ENCODE measurements at places on chromosomes 3 and 15.

- DNase-seq, result no peak
Observed at GRCh38 chr3:161766331-161766730, 269.7 kb downstream of the OTOL1 start.

GRCh38 chr15:68983961-68984481, 30.5 kb upstream of the NOX5 start:
- no peak for DNase-seq

- no peak for DNase-seq
Observed at GRCh38 chr15:74213858-74214284, 11.3 kb upstream of the STRA6 start.

DNA sequence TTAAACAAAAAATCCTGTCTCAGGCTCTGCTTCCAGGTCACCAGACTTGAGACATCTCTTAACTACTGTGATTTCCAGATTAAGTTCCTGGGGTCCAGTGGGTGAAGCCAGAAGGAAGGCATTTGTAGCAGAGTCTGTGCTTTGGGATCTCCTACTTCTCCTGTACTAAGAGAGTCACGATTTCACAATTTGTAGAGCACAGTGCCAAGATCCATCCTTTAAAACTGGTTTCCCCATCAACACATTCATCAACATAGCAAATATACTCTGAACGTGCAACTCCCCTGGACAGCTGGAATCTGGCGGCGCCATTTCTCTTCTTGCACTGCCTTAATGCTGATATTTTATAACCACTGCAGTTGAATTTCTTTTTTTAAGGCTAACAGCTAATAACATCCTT, 33.2 kb downstream of the CDCP1 start:
- no peak for DNase-seq

DNA sequence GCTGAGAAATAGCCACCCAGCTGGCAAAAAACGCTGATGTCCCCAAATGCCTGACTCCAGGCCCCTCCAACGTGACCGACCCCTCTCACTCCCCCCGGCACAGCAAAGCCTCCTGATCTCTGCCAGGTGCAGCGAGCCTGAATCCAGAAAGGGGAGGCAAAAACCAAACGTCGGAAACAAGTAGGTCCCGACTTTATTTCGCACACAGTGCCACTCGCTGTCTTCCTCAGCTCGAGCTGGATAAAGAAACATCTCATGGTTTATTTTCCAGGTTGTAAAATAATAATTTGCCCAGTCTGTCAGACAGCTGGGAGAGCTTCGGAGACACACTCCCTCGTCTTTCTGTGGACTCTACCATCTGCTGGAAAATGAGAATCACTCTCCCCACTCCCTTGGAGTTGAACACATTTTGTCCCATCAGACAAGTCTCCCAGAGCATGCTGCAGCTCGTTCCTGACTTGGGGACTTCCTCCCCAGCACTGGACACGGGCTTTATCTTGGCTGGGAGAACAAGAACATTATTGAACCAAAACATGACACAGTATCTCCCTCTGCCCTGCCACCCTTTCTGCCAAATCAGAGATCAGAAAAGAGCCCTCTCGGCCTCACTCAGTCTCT, 142.8 kb downstream of the NUP210 start:
- DNase-seq, result no peak

DNA sequence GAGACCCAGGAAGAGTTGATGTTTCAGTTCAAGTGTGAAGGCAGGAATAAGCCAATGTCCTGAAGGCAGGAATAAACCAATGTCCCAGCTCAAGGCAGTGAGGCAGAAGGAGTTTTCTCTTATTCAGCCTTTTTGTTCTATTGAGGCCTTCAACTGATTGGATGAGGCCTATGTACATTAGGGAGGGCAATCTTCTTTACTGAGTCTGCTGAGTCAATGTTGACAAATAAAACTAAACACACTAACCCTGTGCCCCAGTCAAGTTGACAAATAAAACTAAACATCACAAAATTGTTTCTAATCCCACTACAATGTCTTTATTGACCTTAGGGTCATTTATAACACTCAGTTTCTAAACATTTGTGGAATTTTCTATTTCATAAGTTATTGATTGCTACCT, 100.0 kb downstream of the CACNA2D3 start:
- no peak for DNase-seq

DNA sequence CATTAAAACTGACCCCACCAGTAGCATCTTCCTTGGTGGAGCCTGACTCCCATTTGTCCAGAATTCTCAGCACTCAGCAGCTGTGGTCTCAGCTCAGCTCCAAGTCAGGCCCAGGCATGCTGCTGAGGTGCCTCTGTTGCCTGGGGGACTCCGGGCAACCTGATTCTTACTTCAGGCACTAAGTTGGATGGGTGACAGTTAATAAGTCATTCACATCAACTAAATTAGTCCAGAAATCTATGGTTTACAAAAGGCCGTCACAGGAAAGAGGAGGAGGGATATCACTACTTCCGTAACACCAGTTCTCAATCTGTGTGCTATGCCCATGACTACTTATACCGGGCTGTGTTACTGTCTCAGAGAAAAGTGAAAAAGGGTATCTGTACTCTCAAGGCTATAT, 310.2 kb downstream of the SATB1 start:
- no peak for DNase-seq

DNA sequence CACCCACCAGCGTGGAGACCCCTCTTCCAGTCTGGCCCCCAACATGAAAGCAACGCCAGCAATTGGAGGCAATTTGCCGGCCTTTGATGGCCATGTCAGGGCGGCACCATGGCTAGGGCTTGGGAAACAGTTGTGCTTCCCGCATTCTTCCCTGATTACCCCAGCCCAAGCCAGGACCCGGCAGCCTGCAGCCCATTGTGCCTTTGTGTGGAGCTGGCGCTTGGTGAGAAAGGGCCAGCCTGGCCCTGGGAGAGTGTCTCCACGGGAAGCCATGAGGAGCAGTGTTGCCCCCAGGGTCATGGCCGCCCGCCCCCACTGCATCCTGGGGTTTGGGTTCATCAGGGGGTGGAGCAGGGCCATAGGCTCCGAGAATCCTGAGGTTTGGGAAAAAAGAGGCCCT, 66.0 kb downstream of the DNAJB8 start:
- no peak for DNase-seq

GRCh38 chr3:12486001-12486400, 1.7 kb downstream of the TSEN2 start:
- no peak for DNase-seq

- no peak for DNase-seq
Observed at GRCh38 chr3:43445820-43446219, 159.5 kb downstream of the SNRK start.

DNA sequence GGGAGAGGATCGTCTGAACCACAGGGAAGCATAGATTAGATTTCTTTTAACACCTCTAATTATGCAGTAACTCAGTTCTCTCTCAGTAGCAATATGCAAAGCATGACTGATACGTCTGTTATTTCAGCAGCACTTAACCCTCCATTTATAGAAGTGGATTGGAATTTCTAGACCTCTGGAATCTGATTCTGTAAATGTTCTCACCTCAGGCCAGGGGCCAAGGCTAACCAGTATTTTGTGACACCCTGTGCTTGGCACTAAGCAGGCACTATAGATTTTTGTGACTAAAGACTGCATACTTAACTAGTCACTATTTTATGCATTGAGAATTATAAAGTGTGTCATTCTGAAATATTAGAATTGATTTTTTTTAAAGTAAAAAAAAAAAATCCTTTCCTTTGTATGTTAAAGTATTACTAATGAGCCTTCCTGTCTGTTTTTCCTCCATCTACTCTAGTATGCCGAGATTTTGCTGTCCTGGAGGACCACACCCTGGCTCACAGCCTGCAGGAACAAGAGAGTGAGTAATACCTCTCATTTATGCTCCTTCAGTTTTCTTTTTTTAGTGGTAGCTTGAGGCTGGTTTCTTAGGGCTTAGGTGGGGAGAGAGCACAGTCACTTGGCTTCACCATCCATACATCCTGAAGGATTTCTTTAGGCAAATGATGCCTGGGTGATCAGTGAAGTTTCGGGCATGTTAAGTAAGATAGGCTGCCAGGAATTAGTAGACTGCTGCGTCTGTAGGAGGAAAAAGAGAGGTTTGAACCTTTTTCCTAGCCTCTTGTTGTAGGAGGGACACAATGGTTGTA, 26.5 kb upstream of the UTS2B start:
- DNase-seq, result no peak

GRCh38 chr3:85560088-85560785, 601.4 kb downstream of the CADM2 start:
- no peak for DNase-seq

Measured in stimulated activated CD4-positive, alpha-beta T cell treated with anti-CD3 and anti-CD28 coated beads, Interleukin-1b, Interleukin-23, amount 100 ng/mL, for 1 hour (primary cell).